ENCODE measurements at places on chromosomes 5 and 9. TPM values are rescaled to one million over a fixed set of nuclear protein-coding genes. Genes with fewer than 3 reads are reported as not detected.

DNA sequence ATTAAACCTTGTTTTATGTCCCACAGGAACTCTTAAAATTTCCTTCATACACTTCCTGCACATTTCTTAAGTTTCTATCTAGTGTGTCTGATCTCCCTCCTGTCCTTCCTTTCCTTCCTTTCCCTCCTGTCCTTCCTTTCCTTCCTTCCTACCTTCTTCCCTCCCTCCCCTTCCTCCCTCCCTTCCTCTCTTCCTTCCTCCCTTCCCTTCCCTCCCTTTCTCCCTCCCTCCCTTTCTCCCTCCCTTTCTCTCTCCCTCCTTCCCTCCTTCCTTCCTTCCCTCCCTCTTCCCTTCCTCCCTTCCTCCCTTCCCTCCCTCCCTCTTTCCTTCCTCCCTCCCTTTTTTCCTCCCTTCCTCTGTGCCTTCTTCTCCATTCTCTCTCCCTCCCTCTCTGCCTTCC is 414.9 kb downstream of the ENC1 start:
- no peak for DNase-seq

- DNase-seq = no peak
These were observed 1.3 kb upstream of the REEP5 start for GRCh38 chr5:112923148-112923917.

Gene OR1Q1
- not detected for polyA plus RNA-seq

Gene HSD17B3
- 0.49 TPM for polyA plus RNA-seq

Gene CCNJL
- 9.7 TPM for polyA plus RNA-seq

Gene SEMA5A
- 44.4 TPM for polyA plus RNA-seq

All from renal cortex interstitium (tissue), 15 donors.